PC-3 (cell line): ENCODE measurements at places on chromosomes 16 and 17. TPM values are rescaled to one million over a fixed set of nuclear protein-coding genes. Genes with fewer than 3 reads are reported as not detected.
A peak's percentile ranks its signal among the peaks of the same experiment; 100 is the strongest.

DNA sequence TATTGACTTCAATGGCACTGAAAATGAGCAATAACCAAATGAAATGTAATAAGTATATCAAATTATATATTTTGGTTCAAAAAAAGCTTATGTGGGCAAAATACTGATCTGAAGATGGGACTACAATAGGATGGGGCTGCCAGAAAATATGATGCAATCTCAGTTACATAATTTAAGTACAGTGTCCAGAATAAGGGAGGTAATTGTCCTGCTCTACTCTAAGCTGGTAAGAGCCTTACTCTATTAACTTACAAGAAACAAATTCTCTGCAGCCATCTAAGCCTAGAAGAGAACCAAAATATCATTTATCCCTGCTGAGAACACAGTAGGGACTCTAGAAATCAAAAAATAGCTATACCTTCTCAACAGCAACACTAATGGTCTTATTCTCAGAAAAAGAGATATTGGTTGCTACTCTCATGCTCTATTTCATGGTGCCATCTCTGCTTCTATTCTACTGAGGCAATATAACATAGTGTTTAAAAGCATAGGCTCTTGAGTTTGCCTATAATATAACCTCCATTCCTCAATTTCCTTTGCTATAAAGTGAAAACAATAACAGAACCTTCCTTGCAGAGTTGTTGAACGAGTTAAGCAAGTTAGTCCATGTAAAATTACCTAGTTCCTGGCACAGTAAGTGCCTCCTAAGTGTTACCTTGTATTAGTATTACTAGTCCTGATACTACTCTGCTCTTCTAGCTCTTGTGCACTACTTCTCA, 19.9 kb downstream of the NQO1 start:
- peaks cover 8% of the 10 kb centered on the region for H3K4me1 ChIP-seq
- peak; percentile 59 for DNase-seq
- no peaks in the 10 kb centered on the region for H3K27me3 ChIP-seq
- no peak overlapping the region for H3K27ac ChIP-seq
- H3K36me3 ChIP-seq, result peaks cover 15% of the 10 kb centered on the region; the same call in 1 of the 2 replicates

GRCh38 chr17:73595479-73595878, 48.8 kb downstream of the SDK2 start:
- no peaks in the 10 kb centered on the region for H3K36me3 ChIP-seq
- peaks cover 71% of the 10 kb centered on the region for H3K27me3 ChIP-seq
- no peaks in the 10 kb centered on the region for H3K4me1 ChIP-seq
- H3K27ac ChIP-seq, result no peak overlapping the region
- no peak overlapping the region for H3K4me3 ChIP-seq

GRCh38 chr17:34566873-34567272, 12.5 kb upstream of the TMEM132E start:
- no peak overlapping the region for H3K27ac ChIP-seq
- no peaks in the 10 kb centered on the region for H3K27me3 ChIP-seq
- H3K4me1 ChIP-seq, result no peaks in the 10 kb centered on the region
- no peak overlapping the region for H3K4me3 ChIP-seq
- no peak for DNase-seq
- no peaks in the 10 kb centered on the region for H3K36me3 ChIP-seq

- no peak overlapping the region for H3K27ac ChIP-seq
- no peak overlapping the region for H3K4me3 ChIP-seq
- no peak for DNase-seq
These were observed 108.3 kb downstream of the RBFOX1 start for GRCh38 chr16:7440886-7441400.

- H3K4me3 ChIP-seq, result peak overlapping the region; percentile 99
- H3K36me3 ChIP-seq, result peaks cover 14% of the 10 kb centered on the region; the same call in 1 of the 2 replicates
These were observed 542 bp downstream of the CBX4 start for GRCh38 chr17:79838522-79839274.

DNA sequence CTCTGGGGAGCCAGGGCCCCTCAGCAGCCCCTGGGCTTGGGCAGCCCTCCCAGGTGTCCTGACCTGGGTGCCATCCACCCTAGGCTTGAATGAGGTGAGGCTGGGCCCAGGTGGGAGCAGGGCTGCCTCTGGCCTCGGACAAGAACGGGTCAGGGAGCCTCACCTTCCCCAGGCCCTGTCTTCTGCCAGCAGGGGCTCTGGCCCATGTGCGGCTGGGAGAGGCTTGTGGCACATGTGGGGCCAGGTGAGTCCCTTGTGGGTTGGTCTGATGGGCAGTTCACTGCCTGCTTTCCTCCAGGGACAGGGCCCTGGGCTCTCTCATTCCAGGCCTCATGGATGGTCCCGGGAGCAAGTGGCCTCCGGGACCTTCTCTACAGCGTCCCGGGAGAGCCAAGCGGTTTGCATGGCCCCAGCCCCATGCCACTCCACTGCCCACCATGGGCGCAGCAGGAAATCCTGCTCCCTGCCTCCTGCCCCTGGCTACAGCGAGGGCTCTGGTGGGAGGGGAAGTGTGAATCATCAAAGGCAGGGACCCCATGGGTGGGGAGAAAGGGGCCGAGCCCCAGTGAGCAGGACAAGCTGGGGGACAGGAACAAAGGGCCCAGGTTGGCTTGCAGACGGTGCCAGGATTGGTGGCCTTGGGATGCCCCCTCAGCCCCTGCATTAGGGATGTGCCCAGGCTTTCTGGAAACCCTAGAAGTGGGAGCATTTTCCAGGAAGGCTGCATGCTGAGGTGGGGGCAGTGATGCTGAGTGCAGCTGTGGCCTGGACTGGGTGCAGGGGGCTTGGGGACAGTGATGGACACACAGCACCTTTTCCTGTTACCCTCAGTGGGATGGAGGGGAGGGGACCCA, 12.2 kb downstream of the VASN start:
- H3K27me3 ChIP-seq, result no peaks in the 10 kb centered on the region
- DNase-seq, result no peak
- H3K4me1 ChIP-seq, result no peaks in the 10 kb centered on the region
- H3K36me3 ChIP-seq, result no peaks in the 10 kb centered on the region
- H3K27ac ChIP-seq, result no peak overlapping the region

DNA sequence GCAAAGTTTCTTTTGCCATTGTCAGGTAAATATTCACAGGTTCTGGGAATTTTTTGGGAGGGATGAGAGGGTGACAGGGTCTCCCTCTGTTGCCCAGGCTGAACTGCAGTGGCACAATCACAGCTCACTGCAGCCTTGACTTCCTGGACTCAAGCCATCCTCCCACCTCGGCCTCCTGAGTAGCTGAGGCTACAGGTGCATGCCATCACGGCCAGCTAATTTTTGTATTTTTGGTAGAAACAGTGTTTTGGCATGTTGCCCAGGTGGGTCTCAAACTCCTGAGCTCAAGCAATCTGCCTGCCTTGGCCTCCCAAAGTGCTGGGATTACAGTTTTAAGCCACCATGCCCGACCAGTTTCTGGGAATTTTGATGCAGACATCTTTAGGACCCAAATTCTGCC, 53.0 kb downstream of the IQCK start:
- no peaks in the 10 kb centered on the region for H3K4me1 ChIP-seq
- no peaks in the 10 kb centered on the region for H3K36me3 ChIP-seq
- no peak for DNase-seq
- H3K4me3 ChIP-seq, result no peak overlapping the region
- no peak overlapping the region for H3K27ac ChIP-seq
- H3K27me3 ChIP-seq, result no peaks in the 10 kb centered on the region

DNA sequence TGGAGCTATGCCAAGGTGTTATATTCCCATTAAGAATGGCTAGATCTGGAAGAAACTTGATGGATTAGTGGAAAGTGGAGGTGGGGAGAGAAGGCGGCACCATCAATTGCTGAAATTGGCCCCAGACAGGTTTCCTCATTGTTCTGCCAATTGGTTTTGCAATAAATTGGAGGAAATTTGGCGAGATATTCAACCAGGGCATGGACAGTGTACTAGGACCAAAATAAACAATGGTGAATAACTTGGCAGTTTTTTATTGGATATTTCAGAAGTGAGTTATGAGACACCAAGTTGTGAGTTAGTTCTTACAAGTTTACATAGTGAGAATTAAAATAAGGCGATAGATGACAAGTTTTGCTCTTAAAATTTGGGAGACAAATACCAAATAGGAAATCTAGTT, 41.1 kb upstream of the SOX9 start:
- H3K4me1 ChIP-seq, result peaks cover 14% of the 10 kb centered on the region
- no peaks in the 10 kb centered on the region for H3K27me3 ChIP-seq
- no peak overlapping the region for H3K27ac ChIP-seq
- no peak overlapping the region for H3K4me3 ChIP-seq

GRCh38 chr16:3194792-3195191, 6.8 kb downstream of the OR1F1 start:
- no peak overlapping the region for H3K4me3 ChIP-seq
- no peak for DNase-seq
- H3K27me3 ChIP-seq, result no peaks in the 10 kb centered on the region

DNA sequence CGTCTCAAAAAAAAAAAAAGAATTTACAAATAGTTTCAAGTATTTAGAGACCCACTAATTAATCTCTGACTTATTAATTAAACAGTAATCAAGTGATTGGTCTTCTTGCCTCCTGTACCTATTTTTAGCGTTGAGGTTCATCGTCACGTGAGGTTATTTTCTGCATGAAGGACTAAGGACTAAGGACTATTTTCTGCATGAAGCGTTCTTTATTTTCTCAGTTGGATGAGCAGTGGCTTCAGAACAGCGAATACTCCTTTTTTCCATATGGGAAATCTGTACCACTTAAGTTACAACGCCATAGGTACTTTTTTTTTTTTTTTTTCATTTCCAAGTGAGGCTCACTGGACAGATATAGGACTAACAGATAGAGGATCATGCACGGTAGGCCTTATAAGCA, 224.9 kb downstream of the CNTNAP4 start:
- no peak overlapping the region for H3K27ac ChIP-seq
- no peaks in the 10 kb centered on the region for H3K27me3 ChIP-seq
- H3K36me3 ChIP-seq, result no peaks in the 10 kb centered on the region
- H3K4me1 ChIP-seq, result no peaks in the 10 kb centered on the region

DNA sequence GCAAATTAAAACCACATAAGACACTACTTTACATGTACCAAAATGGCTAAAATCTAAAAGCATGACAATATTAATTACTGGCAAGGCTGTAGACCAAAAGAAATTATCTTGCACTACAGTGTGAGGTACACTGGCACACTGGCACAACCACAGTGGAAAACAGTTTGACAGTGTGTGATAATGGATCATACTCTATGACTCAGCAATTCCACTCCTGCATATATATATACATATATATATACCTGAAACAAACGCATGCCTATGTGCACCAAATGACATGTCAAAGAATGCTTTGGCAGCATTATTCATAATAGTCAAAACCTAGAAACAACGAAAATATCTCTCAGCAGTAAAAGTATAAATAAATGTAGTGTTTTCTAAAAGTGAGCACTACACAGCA, 4.6 kb upstream of the DYNLRB2 start:
- H3K27ac ChIP-seq, result no peak overlapping the region
- H3K4me3 ChIP-seq, result no peak overlapping the region
- no peaks in the 10 kb centered on the region for H3K36me3 ChIP-seq
- H3K4me1 ChIP-seq, result peaks cover 8% of the 10 kb centered on the region
- peak; percentile 29 for DNase-seq

GRCh38 chr16:66486773-66487579, 59.9 kb downstream of the BEAN1 start:
- H3K27ac ChIP-seq, result peak overlapping the region; percentile 25
- no peak overlapping the region for H3K4me3 ChIP-seq
- H3K36me3 ChIP-seq, result no peaks in the 10 kb centered on the region; the same call in 1 of the 2 replicates
- peak; percentile 44 for DNase-seq
- peaks cover 14% of the 10 kb centered on the region for H3K4me1 ChIP-seq

GRCh38 chr17:65115839-65116238, 21.3 kb upstream of the RGS9 start:
- DNase-seq, result no peak
- no peaks in the 10 kb centered on the region for H3K27me3 ChIP-seq
- H3K4me1 ChIP-seq, result no peaks in the 10 kb centered on the region
- H3K36me3 ChIP-seq, result no peaks in the 10 kb centered on the region
- H3K27ac ChIP-seq, result no peak overlapping the region
- no peak overlapping the region for H3K4me3 ChIP-seq

DNA sequence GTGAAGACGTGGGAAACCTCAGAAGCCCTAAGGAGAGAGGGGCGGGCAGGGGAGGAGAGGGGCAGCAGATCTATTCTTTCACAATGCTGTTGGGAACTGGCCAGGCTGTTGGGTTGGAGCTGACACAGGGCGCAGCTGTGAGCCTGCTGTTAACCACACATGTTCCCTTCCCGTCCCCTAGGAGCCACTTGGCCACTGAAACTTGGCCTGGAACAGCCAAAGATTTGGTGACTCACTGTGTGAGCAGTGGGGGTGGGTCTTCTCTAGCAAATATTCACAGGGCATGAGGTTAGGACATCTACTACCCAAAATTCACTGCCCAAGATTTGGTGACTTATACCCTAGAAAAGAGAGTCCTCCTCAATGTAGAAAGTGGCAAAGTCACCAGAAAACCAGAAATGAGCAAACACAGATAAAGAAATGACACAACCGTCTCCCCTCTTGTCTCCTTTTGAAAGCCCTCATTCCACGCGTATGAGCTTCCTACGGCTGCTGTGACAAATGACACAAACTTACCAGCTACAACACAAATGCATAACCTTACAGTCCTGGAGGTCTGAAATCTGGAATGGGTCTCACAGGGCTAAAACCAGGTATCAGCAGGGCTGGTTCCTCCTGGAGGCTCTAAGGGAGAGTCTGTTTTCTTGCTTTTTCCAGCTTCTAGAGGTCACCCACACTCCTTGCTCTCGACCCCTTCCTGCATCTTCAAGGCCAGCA, 6.3 kb downstream of the TBC1D16 start:
- no peak overlapping the region; the same call in 1 of the 2 replicates for H3K4me3 ChIP-seq
- no peaks in the 10 kb centered on the region for H3K27me3 ChIP-seq
- peak; percentile 96 for DNase-seq
- peaks cover 38% of the 10 kb centered on the region for H3K4me1 ChIP-seq
- peak overlapping the region; percentile 70 for H3K27ac ChIP-seq
- H3K36me3 ChIP-seq, result no peaks in the 10 kb centered on the region; the same call in 1 of the 2 replicates

DNA sequence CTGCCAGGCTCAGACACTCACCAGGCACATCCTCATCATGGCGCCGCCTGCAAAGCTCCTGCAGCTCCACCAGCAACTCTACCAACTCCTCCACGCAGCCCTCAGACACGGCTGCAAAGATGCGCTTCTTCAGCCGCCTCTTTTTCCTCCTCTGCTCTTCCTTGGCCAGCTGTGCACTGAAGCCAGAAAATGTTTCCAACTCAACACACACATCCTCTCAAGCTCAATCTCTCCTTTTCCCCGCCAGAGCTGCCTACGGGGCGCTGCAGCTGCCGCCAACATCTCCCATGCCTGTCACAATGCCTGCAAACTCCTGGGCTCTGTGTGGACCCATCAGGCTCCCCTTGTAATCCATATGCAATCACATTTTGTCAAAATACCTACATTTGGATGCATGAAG, 14.2 kb downstream of the TRPV3 start:
- no peak for DNase-seq
- H3K36me3 ChIP-seq, result no peaks in the 10 kb centered on the region
- no peak overlapping the region for H3K4me3 ChIP-seq
- no peak overlapping the region for H3K27ac ChIP-seq

- H3K27ac ChIP-seq, result no peak overlapping the region
- H3K27me3 ChIP-seq, result no peaks in the 10 kb centered on the region
- no peak for DNase-seq
These were observed 975.7 kb upstream of the RBFOX1 start for GRCh38 chr16:6356911-6357310.

- H3K4me1 ChIP-seq, result no peaks in the 10 kb centered on the region
- H3K36me3 ChIP-seq, result no peaks in the 10 kb centered on the region
- no peak for DNase-seq
- H3K27me3 ChIP-seq, result no peaks in the 10 kb centered on the region
- no peak overlapping the region for H3K4me3 ChIP-seq
These were observed 5.6 kb downstream of the P2RX1 start for GRCh38 chr17:3910420-3911270.

ADGRG1 gene
- total RNA-seq, result 33.7 and 41.5 TPM in 2 replicates

PLA2G10 gene
- 0.22 TPM in 1 of 2 replicates, not detected in the other for total RNA-seq

ABI3 gene
- not detected in 2 replicates for total RNA-seq

CD300A gene
- total RNA-seq, result not detected in 2 replicates

FGF11 gene
- 0.69 and 1.0 TPM in 2 replicates for total RNA-seq

PTGES3L gene
- total RNA-seq, result 0.52 and 0.55 TPM in 2 replicates

MRPL45 gene
- total RNA-seq, result 31.4 and 34.3 TPM in 2 replicates

FBXO39 gene
- not detected in 2 replicates for total RNA-seq
